ENCODE measurements at places on chromosomes 3 and 15. TPM values are rescaled to one million over a fixed set of nuclear protein-coding genes. Genes with fewer than 3 reads are reported as not detected.

DNA sequence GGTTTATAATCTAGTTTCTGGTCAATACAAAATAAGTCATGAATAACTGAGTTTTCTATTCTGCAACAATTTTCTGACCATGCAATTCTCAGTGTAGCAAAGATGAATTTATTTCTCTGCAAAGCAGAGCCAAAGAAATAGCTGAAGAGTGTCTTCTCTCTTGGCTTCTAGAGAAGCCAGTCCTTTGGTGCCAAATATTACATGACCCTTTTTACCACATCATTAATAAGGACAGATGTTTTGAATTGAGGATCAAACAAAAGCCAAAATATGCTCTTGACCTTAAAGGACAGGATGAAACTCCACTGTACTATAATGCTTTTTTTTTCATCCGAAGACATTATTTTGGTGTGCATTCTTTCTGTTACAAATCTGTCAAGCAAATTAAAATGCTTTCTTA is 40.2 kb upstream of the OSTN start:
- H3K27ac ChIP-seq, result no peak overlapping the region
- no peak overlapping the region for H3K4me3 ChIP-seq
- H3K4me1 ChIP-seq, result no peaks in the 10 kb centered on the region
- H3K36me3 ChIP-seq, result no peaks in the 10 kb centered on the region

Gene VEPH1
- total RNA-seq, result 1.7 TPM

DNA sequence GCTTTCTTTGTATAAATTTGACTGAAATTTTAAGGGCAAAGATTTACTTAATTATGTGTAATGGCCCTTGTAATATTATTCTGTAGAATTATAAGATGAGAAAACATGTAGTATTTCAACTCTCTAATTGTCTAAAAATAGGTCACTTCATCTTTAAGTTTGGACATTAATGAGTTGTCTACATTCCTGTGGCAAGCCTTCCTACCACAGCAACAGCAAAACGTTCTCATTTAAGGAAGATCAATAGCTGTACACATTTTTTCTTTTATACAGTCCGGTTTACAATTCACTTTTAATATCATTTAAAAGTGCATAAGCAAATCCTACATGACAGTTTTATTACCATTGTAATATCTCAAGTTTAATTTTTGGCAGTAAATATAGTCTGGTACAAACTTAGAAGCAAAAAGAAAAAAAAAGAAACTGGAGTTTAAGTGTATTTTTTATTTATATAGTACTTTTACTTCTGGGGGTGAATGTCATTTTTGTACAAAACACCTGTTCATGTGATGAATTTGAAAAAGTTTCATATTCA is 501.8 kb downstream of the ZPLD1 start:
- no peaks in the 10 kb centered on the region for H3K36me3 ChIP-seq
- H3K27me3 ChIP-seq, result no peaks in the 10 kb centered on the region
- H3K27ac ChIP-seq, result no peak overlapping the region
- H3K4me3 ChIP-seq, result no peak overlapping the region
- no peaks in the 10 kb centered on the region for H3K4me1 ChIP-seq
- no peak for DNase-seq

Gene PLSCR5
- total RNA-seq, result not detected

- no peak for DNase-seq
- no peak overlapping the region for H3K27ac ChIP-seq
- no peaks in the 10 kb centered on the region for H3K4me1 ChIP-seq
- H3K4me3 ChIP-seq, result no peak overlapping the region
- no peaks in the 10 kb centered on the region for H3K36me3 ChIP-seq
- H3K27me3 ChIP-seq, result no peaks in the 10 kb centered on the region
Observed at GRCh38 chr3:100518983-100519382, 26.6 kb downstream of the TMEM45A start.

Gene DAZL
- not detected for total RNA-seq

All from SJSA1 (cell line).